Effector CD8-positive, alpha-beta T cell (primary cell): ENCODE measurements at places on chromosomes 2 and 18.

- no peak for DNase-seq
These were observed 119.1 kb upstream of the OTX1 start for GRCh38 chr2:62931536-62931935.

- DNase-seq, result no peak
These were observed 78.3 kb downstream of the EDAR start for GRCh38 chr2:108910541-108911396.

GRCh38 chr18:805755-806110 is 6.3 kb downstream of the YES1 start:
- DNase-seq, result no peak

- no peak for DNase-seq
These were observed 11.2 kb downstream of the GAREM1 start for GRCh38 chr18:32459361-32460101.

DNA sequence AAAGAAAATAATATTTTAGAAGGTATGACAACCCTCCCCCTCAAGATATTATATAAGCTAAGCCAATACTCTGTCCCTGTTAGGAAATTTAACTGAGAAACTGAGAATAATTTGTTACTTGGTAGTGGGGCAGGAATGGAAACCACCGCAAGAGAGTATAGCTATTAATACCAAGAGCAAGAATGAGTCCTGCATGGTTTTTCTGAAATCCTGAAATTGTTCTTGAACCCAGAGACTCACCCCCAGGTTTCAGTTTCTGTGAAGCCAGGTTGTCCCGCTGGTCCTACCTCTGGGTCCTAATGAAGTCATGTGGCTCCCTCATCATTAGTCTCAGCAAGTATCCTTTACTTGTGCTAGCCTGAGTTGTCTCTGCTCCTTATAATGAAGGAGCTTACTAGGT is 671.0 kb upstream of the ACVR2A start:
- DNase-seq, result no peak

DNA sequence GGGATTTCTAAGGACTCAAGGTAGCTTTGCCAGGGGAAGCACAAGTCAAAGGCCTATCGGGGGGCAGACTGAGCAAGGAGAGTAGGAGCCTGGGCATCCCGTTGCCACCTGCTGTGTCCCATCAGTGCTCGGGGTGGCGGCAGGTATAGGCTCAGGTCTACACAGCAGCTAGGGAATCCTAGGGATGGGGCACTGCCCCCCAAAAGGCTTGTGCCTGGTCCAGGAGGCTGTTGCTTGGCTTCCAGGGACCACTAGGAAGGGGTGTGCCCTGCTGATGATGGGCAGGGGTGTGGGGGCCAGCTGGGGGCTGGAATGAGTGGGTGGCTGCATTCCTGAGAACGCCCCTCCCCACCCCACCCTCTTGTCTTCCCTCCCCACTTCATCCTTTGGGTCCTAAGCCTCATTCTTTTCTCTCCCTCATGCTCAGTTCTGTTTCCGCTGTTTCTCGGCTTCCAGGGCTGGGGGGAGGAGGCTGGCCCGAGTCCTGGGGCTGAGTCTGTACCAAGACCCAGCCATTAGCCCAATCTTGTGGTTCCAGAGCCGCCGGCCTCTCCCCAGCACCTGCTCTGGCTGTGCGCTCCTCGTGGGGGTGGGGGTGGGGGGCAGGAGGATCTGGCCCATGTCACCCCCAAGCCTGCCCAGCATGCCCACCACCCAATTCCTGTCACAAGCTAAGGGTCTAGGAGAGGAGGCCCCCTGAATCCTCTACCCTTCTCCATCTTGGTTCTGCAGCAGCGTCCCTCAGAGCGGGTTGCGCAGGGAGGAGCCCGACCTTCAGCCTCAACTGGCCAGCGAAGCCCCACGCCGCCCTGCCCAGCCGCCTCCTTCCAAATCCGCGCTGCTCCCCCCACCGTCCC is 12.8 kb downstream of the SPEG start:
- DNase-seq, result no peak

GRCh38 chr2:215083146-215083545 is 55.3 kb downstream of the ABCA12 start:
- no peak for DNase-seq
